ENCODE measurements at places on chromosomes 12 and 14. TPM values are rescaled to one million over a fixed set of nuclear protein-coding genes. Genes with fewer than 3 reads are reported as not detected.
A peak's percentile ranks its signal among the peaks of the same experiment; 100 is the strongest.

GRCh38 chr12:574475-575128 is 88.6 kb downstream of the NINJ2 start:
- peak; percentile 22 for DNase-seq

The LUM gene
- total RNA-seq, result 293 TPM

The KRT75 gene
- total RNA-seq, result 0.02 TPM

DNA sequence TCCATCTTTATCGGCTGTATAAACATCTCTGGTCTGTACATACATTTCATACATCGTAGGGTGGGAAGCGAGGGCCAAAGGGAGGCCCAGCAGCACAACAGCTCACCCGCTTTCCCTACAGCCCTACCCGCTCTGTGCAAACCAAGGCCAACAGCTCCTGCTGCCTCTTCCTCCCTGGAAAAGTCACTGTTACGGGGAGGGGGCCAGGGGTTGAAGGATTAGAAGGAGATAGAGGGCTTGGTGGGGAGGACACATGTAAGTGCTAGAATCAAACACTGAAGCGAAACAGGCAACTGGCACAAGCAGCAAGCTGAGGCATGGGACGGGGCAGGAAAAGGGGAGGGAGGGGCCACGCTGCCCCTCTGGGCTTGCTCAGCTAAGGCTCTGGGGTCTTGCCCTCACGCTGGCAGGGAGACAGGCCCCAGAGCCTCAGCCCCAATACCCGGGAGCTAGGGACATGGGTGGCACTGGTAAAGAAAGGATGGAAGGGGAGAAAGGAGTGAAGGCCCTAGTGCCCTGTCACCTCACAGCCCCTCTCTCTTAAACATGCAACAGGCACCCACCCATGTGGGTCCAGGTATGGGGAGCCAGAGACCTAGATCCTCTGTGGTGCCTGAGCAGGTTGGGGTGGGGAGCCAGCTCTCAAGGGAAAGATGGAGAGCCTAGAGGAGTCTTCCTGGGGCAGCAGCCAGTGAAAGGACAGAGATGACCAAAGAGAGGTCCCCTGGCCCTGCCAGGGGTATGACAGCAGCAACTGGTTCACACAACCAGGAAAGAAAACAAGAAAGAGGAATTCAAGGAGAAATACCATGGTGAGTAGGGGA is 14.4 kb downstream of the SPRYD3 start:
- DNase-seq, result no peak

GRCh38 chr14:71714225-71714624 is 218.0 kb upstream of the RGS6 start:
- peak; percentile 76 for DNase-seq

GRCh38 chr14:56195704-56196103 is 77.5 kb downstream of the PELI2 start:
- peak; percentile 73 for DNase-seq

DNA sequence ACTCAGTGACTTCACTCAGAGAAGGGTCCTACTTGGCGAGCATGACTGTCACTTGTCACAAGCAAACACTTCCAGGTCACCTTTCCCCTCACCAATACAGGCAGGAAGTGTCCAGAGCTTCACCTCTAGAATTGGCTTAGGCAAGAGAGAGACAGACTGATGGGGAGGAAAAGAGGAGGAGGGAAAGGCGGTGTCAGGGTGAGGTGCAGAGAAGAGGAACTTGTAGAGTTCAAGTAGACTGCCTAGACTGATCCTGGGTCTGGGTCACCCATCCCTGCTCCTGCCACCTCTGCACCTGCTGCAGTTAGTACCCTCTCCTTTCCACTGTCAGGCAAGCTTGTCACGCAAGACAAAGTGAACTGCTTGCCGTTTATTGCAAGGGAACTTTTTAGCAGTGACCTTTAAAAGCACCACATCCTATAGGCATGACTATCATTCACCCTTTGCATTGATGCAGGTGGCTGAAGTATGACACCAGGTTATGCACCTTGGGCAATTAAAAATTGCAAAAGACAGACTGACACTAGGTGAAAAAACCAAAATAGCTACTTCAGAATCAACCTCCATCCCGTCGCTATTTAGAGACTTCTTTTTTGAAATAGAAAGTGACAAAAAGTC is 292.4 kb downstream of the SYT1 start:
- DNase-seq, result no peak

The LALBA gene
- not detected for total RNA-seq

GRCh38 chr12:99284161-99284560 is 363.4 kb upstream of the GARIN6 start:
- no peak for DNase-seq

GRCh38 chr12:31521964-31522363 is 69.0 kb downstream of the DENND5B start:
- DNase-seq, result no peak

GRCh38 chr14:68843471-68844209 is 50.8 kb upstream of the ZFP36L1 start:
- DNase-seq, result peak; percentile 60

DNA sequence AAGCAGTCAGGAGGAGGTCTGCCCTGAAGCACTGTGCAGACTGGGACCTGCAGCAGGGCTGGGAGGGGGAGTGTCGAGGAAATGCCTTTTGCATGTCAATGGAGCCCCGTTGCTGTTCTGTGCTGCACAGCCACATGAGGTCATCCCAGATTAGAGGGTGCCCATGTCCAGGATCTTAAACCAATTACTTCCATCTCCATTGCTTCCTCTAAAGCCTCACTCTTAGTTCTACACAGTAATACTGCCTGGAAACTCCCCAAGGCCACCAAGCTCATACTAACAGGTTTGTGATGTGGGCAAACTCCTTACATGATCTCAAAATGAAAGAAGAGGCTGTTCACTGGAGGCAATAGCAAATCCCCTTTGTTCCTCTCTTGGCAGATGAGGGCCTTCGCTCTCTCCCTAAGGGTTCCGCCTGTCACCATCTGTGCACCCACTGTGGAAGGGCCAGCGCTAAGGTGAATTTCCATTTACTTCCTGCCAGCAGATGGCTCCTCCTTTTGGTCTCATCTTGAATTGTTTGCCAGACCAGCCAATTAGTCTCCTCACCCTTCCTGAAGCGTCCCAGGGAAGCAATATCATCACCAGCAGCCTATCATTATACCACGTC is 35.4 kb upstream of the LTA4H start:
- peak; percentile 23 for DNase-seq

GRCh38 chr14:30610787-30611343 is 11.3 kb upstream of the SCFD1 start:
- peak; percentile 50 for DNase-seq

DNA sequence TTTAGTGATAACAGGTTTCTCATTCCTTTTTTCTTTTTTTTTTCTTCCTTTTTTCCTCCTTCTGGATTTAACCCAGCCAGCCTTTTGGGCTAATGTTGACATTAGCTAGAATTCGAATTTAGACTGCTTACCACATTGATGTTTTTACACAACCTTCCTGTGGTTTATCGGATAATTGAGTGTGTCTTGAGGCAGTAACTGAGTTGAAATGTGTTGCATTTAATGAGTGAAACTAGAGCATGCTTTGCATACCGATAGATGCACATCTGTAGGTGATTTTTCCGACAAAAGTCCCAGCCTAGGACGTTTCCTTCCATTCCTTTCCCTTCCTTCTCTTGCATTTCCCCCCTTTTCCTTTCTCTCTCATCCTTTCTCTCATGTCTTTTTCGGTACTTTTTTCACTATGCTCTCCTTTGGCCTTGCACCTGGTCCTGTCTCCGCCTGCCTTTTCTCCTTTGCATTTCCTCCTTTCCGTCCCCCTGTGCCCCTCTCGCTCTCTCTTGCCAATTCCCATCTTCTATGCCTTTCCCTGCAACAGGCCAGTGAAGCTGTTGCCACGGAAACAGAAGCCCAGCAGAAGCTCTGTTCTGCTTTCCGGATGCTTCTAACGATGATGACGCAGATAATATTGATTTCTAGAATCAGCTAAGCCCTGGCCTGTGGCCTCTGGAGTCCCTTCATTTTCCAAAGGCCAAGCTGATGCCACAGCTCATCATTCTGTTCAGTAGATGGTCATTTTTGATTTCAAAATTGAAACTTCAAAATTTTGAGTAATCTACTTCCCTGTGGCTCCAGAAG is 76.1 kb downstream of the SLC25A47 start:
- DNase-seq, result no peak

DNA sequence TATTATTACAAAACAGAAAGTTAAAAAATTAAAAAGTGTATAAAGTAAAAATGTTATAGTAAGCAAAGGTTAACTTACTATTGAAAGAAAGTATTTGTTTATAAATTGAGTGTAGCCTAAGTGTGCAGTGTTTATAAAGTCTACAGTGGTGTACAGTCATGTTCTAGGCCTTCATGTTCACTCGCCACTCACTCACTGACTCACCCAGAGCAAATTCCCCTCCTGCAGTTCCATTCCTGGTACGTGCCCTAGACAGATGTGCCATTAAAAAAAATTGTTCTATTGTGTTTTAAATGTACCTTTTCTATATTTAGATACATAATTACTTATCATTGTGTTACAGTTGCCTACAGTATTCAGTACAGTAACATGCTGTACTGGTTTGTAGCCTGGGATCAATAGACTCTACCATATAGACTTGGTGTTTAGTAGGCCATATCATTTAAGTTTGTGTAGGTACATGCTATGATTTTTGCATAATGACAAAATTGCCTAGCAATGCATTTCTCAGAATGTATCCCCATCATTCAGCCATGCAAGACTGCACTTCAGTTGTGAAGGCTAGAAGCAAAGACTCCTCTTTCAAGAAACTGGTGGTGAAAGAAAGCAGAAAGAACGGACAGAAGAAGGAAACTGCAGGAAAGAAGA is 100.6 kb downstream of the DACT1 start:
- DNase-seq, result peak; percentile 90

The AKAP6 gene
- 40.6 TPM for total RNA-seq

DNA sequence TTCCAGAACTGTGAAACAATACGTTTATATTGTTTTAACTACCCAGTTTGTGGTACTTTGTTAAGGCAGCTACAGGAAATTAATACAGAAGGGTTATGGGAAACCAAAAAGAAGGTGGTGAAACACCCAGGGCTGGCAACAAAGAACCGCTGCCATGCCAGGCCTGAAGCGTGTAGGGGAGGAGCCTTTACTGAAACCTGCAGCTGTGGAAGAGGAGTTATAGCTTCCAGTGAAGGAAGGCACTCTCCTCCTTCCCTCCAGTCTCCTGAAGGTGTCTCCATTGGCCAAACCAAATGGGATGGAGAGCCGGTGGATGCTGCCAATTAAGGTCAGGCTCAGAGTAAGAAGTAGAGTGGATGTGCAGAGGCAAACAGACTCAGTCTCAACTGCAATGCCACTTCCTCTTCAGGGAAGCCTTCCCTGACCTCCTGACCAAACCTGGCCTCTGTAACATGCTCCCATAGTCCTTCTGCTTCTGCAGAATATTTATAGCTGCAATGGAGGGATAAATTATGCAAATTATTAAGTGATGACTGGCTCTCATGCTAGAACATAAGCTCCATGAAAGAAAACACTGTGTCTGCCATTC is 168.3 kb downstream of the DAD1 start:
- DNase-seq, result peak; percentile 52

The MYF6 gene
- not detected for total RNA-seq

The BMAL2 gene
- 22.8 TPM for total RNA-seq

DNA sequence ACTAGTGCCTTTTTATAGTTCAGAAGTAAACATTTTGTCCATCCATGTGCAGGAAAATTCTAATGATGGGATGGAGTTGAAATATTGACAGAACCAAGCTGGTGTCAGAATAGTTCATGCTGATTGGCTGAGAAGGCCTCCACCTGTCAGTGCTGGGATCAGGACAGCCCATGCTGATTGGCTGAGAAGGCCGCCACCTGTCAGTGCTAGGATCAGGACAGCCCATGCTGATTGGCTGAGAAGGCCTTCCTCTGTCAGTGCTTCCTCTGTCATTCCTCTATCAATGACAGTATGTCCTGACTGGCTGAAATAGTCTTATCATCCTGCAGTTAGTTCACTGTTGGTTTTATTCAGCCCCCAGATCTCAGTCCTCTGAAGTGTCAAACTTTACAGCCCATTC is 95.7 kb downstream of the PPP2R5C start:
- DNase-seq, result no peak

- DNase-seq, result no peak
Observed at GRCh38 chr14:59435987-59436386, 29.2 kb downstream of the GPR135 start.

The PTPN21 gene
- total RNA-seq, result 3.7 TPM

DNA sequence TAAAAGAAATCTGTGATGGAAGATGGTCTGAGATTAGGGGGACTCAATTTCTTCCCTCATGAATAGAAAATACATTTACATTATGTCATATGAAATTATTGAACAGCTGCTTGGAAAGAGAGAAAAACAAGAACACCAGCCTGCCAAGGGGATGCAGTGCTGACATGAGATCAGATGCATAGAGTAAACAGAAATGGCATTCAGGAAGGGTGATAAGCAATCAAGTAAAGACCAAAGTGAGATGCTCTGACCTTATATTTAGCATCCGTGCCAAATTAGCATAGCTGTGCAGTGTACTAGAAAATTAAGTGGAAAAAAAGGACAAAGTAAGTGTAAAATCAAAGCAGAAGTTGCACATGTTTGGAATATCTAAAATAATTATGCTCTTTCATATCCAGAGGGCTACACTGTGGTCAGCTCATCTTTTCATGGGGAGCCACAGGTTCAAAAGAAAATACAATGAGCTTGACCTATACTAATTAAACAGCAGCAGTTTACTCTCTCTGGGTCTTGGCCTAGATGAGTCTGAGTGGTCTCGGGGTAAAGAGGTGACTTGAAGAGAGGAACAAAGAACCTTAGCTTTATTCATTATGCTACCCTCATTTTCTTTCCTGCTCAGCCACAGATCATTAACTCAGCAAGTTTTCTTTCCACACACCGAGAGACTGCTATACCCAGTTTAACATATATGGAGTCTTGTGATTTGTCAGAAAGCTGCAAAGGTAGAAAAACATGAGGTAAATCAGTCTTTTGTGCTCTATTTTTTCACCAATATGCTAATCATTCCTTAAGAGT is 359.4 kb upstream of the FOXG1 start:
- no peak for DNase-seq

DNA sequence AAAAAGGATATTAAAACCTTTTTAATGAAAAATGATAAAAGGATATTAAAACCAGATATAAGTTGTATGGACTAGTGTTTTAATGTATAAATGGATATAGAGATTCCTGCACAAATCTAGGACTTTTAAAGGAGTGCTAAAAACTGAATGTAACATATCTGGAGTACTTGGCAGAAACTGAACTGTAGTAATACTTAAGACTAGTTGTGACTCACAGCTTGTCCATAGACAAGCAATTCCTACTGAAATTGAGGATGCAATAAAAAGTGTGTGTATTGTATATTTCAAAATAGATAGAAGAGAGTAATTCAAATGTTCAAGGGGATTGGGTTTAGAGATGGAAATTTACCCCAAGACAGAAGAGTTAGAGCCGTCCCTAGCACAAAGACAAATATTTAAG is 59.6 kb downstream of the FBXO33 start:
- DNase-seq, result no peak

DNA sequence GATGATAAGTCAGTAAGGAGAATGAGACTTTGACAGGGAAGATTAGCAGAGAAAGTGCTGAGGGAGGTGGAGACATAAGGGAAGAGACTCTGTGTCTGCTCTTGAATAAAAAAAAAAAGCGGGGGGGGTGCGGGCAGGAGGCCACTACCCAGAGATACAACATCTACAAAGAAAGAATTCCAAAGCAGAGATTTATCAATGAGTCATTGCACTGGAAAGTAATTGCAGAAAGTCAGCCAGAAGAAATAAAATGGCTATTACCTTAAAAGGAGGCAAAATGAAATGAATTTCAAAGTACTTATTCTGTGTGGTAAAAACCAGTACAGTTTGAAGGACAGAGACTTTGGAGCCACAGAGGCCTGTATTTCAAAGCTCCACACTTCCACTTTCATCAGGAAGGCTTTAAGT is 267.1 kb upstream of the PRKD1 start:
- peak; percentile 87 for DNase-seq

- peak; percentile 76 for DNase-seq
Observed at GRCh38 chr12:87509237-87509820, 519.9 kb downstream of the C12orf50 start.

The CLEC14A gene
- 0.20 TPM for total RNA-seq
